ENCODE measurements at places on chromosomes 13 and 19. TPM values are rescaled to one million over a fixed set of nuclear protein-coding genes. Genes with fewer than 3 reads are reported as not detected.

The SIGLEC11 gene
- total RNA-seq: not detected

The ZIC5 gene
- 45.9 TPM for total RNA-seq

The CNMD gene
- 51.7 TPM for total RNA-seq

The PRKCSH gene
- total RNA-seq: 108 TPM

The PNMA8B gene
- 2.8 TPM for total RNA-seq

The NR2F6 gene
- total RNA-seq: 246 TPM

The RASIP1 gene
- 4.6 TPM for total RNA-seq

The ZNF534 gene
- total RNA-seq: not detected

The URAD gene
- total RNA-seq: not detected

The KLK4 gene
- not detected for total RNA-seq

The CGB5 gene
- total RNA-seq: not detected

The CGB1 gene
- total RNA-seq: not detected

The FPR1 gene
- total RNA-seq: not detected

The NUDT15 gene
- total RNA-seq: 120 TPM

Measured in H7 (cell line).